ENCODE measurements at places on chromosomes 7 and 10.

DNA sequence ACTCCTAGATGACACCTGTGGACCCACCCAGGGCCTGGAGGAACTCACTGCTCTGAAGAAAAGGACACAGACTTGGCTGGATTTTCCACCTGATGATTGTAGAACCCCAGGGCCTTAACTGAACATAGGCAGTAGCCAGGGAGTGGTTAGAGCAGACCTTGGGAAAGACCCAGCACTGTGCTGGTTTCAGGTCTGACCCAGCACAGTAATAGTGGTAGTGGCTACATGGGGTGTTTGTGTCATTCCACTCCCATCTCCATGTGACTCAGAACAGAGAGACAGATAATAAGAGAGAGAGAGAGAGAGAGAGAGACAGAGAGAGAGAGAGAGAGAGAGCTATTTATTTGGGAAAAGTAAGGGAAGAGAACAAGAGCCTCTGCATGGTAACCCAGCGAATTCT lies 239.1 kb upstream of the MEOX2 start:
- no peak for DNase-seq

GRCh38 chr7:69934144-69934903 lies 336.0 kb downstream of the AUTS2 start:
- DNase-seq, result no peak

- DNase-seq, result no peak
Observed at GRCh38 chr10:84392181-84392580, 63.8 kb downstream of the CCSER2 start.

DNA sequence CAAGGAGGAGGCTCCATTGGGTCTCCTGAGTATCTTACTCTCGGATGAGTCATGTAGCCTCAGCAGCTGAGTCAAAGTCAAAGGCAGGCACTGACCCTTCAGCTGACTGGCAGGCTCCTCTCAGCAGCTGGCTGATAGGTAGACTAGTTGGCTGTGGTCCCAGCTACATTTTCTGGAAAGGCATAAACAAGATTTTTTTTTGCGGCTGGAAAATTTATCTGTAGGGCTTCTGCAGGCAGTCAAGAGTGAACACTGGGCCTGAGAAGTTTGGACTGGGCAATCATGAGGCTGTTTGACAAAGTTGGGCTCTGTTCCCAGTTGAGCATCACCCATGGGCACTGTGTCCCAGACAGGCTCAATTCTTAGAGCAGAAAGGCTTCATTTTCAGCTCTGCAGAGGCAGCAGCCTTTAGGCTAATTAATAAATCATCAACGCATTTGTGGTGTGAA lies 796.2 kb downstream of the CCSER2 start:
- no peak for DNase-seq

- no peak for DNase-seq
Observed at GRCh38 chr10:88982366-88982765, 8.2 kb upstream of the FAS start.

GRCh38 chr10:59387951-59388670 lies 25.8 kb upstream of the FAM13C start:
- no peak for DNase-seq

DNA sequence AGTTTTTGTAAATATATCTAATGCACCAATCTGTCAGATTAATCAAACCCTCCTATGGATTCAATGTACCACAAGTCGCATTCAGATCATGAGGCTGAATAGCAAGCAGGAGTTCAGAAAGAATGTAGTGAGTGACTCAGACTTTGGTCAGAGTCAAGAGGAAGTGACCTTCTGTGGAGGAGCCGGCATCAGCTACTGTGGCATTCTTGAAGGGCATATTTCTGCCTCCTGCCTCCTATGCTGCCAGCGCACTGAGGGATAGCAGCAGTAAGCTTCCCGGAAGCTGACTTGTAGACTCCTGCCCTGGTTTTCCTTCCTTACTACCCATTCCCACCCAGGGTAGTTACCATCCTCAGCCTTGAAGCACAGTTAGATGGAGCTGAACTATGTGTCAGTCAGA lies 867.5 kb downstream of the NRG3 start:
- DNase-seq, result no peak

- DNase-seq, result no peak
Observed at GRCh38 chr7:111990643-111991042, 215.6 kb downstream of the DOCK4 start.

DNA sequence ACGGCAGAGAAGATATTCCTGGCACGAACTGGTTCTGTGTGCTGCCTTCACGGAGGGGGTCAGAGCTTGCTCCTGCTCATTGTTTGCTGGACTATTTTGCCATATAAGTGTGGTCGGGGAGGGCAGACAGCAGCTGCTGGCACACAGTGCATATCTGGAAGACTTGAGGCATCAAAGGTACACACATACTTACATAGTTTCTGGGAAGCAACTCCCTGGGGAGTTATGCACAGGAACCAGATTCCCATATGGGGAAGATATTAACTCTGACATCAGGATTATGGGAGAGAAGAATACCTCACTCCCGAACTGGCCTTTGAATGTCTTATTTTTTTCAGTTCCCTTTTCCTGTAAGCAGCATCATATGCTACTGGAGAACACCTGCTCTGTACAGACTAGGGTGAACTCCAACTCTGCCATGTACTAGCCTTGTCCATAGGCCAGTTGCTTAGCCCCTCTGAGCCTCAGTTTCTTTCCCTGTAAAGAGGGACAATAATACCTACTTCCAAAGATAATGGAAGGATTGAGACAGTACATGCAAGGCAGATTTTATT lies 41.5 kb downstream of the LGI1 start:
- no peak for DNase-seq

DNA sequence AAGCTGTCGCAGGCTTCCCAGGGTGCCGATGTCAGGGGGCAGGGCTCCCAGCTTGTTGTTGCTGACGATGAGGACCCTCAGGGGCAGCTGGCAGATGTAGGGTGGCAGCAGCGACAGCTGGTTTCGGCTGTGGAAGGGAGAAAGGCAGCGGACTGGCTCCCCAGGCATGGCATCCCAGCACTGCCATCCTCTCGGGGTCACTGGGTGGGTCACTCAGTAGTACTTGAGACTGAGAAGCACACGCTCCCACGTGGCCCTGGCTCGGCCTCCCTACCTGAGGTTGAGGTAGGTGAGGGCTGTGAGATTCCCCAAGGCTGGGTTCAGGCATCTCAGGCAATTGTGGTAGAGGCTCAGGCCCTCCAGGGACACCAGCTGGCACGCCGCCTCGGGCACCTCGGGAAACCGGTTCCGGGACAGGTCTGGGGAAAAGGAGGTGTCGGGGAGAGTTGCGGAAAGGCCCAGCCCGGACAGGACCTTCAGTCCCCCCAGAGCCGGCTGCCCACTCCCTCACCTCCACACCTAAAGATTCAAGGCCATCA lies 3.8 kb downstream of the LRCH4 start:
- no peak for DNase-seq

- DNase-seq, result no peak
Observed at GRCh38 chr7:124162667-124163066, 129.8 kb upstream of the TMEM229A start.

GRCh38 chr7:124722292-124722691 lies 43.3 kb downstream of the GPR37 start:
- no peak for DNase-seq

GRCh38 chr10:133364645-133365431 lies 7.0 kb upstream of the FUOM start:
- DNase-seq, result no peak
